Left cardiac atrium (tissue), 4 donors: ENCODE measurements at places on chromosomes 4 and X.

- no peak for DNase-seq
Measured at GRCh38 chrX:153511784-153512500, 5.5 kb upstream of the ATP2B3 start.

- no peak for DNase-seq
Measured at GRCh38 chr4:122531038-122531437, 74.5 kb upstream of the IL2 start.

DNA sequence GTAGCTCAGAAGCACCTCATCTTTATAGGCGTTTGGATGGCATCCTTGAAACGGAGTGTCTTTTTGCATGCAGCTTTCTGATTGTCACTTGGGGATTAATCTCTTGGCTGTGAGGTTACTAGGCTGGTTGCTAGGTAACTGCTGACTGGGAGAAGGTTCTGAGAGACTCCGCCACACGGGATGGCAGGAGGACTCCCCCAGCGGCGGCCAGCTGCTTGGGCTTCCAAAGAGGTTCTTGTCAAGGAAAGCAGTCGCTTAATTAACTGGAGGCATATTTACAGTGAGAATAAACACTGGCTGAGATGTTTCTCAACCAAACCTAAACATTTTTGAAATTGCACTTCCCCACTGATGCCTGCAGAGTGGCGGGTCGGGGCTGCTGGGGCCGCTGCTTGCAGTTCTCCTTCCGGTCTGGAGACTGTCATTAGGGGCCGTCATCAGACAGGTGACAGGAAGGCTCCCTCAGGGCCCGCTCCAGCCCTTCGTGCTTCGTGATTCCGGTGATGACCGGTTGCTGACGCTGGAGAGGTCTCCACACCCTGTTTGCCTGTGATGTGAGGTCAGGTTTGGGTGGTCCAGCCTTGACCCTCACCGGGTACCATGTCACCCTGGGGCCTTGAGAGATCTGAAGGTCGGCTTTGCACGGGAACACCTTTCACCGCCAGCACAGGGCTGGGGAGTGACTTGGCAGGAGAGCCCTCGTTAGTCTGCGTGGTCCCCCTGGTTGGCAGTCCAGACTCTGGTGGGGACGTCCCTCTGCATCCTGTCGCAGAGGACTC lies 9.1 kb downstream of the NSG1 start:
- DNase-seq = no peak

GRCh38 chr4:12993923-12994322 lies 490.2 kb downstream of the RAB28 start:
- DNase-seq = no peak

DNA sequence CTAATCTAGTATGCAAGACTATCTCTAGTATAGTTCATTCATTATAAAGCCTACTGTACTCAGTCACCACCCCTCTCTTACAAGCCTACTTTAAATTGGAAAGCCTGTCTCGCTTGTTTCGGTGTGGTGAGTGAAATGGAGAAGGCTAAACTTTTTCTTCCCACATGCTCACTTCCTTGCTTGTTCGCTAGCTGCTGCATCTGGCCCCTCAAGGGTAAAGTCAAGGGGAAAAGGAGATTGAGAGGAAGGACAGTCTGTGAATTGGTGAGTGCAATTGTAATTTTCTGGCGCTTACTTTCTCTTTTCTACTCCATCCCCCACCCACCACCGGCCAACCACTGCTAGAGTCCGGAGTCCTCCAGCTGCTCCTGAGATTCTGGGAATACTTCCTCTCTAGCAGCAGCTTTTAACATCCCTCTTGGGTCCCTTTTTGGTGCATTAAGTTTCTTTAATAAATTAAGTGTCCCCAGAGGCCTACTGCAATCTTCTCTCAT lies 12.1 kb upstream of the ARAP2 start:
- no peak for DNase-seq

- DNase-seq = no peak
Measured at GRCh38 chr4:165803005-165803404, 70.0 kb upstream of the TLL1 start.

- DNase-seq = no peak
Measured at GRCh38 chr4:127759228-127759820, 22.8 kb upstream of the HSPA4L start.
